ENCODE measurements at places on chromosomes 6 and 20.

GRCh38 chr6:52909131-52909530, 367 bp downstream of the GSTA3 start:
- no peak for DNase-seq

DNA sequence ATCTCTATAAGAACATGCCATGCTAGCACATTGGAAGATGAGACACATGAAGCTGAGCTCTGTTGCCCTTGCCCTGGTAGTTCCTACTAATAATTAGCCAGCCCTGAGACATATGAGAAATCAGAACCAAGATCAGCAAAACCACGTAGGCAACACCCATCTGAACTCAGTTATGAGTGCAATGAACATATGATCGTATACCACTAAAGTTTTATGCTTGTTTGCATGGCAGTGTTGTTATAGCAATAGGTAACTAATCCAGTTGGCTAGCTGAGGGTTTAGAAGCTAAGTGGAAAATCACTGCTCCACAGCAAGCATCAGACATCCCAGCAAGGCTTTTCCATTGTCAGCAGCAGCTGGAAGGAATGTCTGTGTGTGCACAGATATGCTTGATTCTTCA, 180.7 kb downstream of the BTBD3 start:
- DNase-seq = no peak

DNA sequence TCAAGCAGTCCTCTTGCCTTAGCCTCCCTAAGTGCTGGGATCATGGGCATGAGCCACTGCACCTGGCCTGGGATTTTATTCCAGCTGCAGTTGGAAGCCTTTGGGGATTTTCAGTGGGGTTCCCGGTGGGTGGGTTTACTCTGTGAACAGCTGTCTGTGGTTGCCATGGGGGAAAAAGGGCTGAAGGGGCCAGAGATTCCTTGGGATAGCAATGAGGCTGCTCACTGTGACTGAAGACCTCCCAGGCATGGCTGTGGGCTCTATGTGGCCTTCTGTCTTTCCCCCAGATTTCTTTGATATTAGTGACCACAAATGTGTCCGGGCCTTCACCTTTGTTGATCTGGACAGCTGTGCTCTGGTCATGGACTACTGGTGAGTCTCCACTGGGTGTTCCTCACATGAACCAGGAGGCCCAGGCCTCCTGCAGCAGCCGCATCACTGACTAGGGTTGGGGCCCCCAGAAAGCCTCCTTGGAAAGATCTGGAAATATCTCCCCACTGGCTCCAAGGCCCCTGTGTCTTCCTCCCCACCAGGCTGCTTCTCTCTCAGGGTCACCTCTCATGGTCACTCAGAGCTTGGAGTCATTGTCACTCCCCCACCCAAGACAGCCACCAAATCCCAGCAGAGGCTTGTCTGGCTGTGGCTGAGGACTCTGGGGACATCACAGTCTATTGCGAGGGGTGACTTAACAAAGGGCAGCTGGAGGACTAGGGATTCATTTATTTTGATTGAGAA, 33.4 kb downstream of the EFCAB8 start:
- no peak for DNase-seq

DNA sequence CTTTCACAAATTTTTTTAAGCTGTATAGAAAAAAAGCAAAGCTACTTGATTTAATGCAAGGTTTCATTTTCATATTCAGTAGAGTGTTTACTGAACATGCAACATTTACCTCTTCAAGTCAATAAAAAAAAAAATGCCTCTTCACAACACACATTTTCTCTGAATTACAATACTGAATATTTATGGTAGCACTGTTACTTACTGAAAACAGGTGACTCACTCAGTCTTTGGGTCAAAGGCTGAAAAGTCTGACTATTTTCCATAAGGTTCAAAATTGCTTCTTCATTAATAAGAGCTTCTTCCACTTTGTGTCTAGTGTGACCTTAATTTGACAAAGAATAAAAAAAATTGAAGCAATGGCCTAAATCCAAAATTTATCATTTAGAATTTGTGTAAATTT, 101.9 kb downstream of the REV3L start:
- DNase-seq = no peak

- no peak for DNase-seq
Observed at GRCh38 chr6:7473805-7474719, 67.4 kb upstream of the DSP start.

DNA sequence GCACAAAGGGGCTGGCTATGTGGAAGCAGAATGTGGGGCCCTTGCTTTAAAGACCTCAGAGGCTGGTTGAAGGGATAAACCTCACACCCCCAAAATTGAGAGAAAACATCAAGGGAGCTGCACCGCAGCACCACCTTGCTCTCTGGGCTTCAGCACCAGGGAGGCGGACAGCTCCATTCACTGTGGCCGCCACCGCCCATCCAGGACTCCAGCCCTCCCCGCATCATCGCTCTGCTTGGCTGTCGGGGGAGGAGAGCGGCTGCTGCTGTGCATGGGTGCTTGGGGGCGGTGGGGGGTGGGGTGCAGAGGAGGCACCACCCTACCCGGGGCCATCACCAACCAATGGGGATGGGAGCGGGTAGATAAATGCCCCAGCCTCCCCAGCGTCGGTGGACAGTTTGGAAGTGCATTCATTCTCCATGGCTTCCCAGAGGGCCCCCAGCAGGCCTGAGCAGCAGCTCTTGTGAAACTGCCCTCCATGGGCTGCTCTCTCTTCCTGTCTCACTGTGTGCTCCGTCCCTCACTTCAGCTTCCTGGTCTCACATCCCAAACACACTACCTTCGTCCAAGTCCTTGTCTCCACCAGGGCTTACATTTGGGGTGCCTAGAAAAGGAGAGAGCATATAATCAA, 75.7 kb upstream of the BHLHE23 start:
- DNase-seq = peak; percentile 86

GRCh38 chr6:134938896-134939295, 11.0 kb downstream of the ALDH8A1 start:
- DNase-seq = no peak

- no peak for DNase-seq
Observed at GRCh38 chr20:11919581-11919980, 1.9 kb downstream of the BTBD3 start.

DNA sequence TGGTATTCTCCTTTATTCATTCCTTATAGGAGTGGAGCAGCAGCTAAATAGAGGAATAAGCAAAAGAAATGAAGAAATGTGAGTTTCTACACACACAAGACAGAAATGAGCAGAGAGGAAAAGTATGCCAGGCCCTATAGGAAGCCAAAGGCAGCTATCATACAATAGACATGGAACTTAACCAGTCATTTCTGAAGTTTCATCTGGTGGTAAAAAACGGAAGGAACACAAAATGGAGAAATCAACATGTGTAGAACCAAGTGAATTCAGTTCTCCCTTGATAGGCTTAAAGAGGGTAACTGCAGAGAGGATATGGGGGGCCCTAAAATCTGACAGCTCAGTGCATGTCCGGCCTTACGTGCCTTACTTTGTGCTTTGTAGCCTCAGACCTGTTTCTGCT, 44.6 kb downstream of the TSBP1 start:
- no peak for DNase-seq

- no peak for DNase-seq
Observed at GRCh38 chr6:9295644-9296043, 860.3 kb upstream of the SLC35B3 start.

- no peak for DNase-seq
Observed at GRCh38 chr6:10991115-10991514, 53.0 kb downstream of the ELOVL2 start.

DNA sequence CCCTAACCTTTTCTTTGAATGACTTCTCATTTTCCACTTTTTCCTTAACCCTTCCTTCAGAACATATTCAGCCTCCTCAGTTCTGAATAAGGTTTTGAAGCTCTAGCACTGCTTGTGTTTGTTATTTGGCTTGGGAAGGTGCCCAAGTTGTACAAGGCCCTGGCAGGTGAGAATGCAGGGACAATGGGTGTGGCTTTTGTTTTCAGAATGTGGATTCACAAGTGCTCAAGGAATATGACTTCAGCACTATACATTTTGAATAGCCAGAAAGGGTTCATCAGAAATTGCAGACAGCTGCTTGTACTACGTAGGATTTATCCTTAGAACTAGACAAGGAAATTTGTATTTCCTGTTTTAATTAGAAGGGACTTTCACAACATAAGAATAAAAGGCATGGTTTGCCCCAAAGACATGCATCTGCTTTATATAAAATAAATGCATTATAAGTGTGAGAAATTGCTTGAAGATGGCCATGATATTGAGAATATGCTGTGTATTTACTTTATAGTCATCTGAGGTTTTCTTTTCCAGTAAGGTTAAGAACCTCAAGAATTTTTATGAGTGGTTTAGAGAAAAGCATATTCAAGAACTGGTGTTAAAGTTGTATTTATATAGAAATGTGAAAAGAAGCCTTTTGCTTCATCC, 29.3 kb upstream of the PRDM1 start:
- DNase-seq = no peak

DNA sequence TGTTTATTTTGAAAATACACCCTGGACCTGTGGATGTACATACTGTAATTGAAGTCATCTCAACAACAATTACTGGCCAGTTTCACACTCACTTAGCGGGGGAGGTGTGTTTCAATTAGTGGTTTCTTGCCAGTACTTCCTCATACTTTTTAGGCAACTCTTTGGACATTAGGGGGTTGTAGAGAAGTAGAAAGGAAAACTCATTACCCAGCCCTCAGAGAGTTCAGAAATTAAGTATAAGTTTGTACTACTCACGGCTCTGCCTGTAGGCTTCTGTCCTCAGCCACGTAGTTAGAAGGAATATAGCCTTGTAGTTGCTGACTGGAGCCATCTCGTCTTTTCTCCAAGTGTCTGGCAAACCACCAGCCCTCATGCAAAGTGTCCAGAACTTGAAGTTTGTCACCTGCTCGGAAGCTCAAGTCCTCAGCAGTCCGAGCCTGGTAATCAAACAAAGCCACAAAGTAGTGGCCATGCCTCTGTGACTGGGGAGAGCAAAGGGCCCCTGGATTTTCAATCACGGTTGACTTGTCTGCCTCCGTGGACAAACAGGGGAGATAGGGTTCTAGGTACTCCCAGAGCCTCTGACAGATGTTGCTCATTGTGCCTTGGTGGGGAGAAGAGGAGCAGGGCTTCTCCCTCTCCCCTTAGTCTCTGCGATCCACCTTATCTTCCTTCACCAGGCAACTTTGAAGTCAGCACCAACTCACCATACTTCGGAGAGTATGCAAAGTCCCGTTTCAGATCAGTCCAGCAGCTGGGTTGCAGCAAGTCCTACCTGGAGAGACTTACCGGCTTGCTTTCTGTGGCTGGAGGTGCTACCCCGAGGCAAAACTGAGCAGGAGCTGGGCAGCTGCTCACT, 749 bp downstream of the FRK start:
- peak; percentile 28 for DNase-seq

DNA sequence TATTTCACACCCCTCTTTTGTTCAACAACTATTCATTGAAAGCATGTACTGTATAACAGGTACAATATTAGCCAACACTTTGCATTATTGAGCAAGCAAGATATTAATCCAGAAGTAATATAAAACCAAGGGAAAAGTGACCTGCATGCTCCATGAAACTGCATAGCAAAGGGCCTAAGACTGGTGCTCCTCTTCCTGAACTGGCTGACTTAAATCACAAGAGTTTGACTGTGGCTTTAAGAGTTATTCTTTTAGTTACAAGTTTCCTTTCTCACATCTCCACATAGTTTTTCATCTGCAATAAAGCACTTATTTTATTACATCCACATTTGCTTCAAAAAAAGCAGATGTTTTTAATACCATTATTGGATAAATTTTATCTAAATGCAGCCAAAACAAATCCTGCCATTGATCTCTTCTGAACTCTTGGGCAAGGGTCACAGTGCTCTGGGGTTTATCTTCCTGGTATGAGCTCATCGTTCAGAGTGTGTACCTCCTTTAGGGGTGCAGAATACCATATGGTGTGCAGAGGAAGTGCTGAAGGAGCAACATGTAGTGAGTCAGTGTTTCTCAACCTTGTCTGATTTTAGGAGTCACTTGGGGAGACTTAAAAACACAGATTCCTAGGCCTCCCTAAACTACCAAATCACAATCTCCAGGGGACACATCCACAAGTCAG, 1225.9 kb upstream of the MAP3K7 start:
- no peak for DNase-seq

- no peak for DNase-seq
Observed at GRCh38 chr20:48893374-48893773, 28.1 kb upstream of the ARFGEF2 start.

DNA sequence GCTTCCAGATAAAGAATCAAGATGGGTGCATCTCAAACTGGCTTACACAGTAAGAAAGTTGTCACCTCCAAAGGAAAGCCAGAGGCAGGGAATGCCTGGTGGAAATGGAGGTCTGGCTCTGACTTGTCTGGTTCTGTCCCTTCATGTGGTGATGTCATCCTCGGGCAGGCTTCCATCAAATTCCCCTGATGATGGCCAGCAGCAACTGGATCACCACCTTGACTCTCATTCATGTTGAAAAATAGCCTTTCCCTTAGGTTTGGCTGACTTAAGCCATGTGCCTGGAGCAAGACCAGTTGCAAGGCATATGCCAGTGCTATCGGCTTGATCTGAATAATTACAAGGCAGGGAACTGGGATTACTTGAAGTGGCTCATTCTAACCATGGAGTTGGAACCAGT, 28.8 kb downstream of the IMPG1 start:
- no peak for DNase-seq

GRCh38 chr6:155177363-155177961, 86.4 kb upstream of the CLDN20 start:
- DNase-seq = peak; percentile 53

- DNase-seq = no peak
Observed at GRCh38 chr6:46530896-46531295, 39.6 kb upstream of the RCAN2 start.

- DNase-seq = no peak
Observed at GRCh38 chr6:63430985-63431519, 111.3 kb upstream of the LGSN start.

GRCh38 chr6:108589244-108589791, 28.6 kb downstream of the FOXO3 start:
- peak; percentile 93 for DNase-seq

DNA sequence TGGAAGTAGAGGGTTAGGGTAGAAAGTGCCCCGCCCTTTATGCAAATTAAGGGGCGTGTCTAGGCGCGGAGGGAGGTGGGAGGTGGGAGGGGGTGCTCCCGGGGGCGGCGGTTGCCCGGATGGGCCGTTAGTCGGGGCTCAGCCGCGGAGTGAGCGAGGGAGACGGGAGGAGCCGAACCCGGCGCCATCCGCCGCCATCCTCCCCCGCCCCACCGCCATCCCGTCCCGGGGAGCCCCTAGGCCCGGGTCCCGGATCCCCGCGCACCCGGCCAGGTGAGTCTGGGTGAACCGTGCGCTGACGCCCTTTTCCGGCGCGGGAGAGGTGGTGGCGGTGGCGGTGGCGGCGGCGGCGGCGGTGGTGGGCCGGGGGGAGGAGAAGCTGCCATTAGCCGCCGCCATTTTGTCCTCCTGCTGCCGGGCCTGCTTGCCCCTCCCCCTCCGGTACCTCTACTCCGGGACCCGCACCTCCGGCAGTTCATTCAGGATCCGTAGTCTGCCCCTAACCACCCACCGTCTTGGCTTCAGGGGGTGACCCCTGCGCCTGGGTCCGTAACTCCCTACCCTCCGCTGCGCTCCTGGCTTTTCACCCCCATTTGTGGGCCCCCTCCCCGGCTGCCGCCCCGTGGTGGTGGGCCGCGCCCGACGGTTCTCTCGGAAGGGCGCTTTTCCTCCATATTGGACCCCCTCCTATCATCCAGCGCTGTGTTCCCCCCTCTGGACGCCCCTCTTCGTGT, at the start of gene PRRC2A:
Gene PRRC2A (plus strand): TSS at position 130 of the 734 bp plus-strand sequence. CDS start 2,075 bp downstream, outside the sequence.
- peak; percentile 73 for DNase-seq

All from RWPE1 (cell line).